DMS 273 treated with DMSO at 0.1 percent for 48 hours (cell line): ENCODE measurements at places on chromosomes 6 and 20.
A peak's percentile ranks its signal among the peaks of the same experiment; 100 is the strongest.

- no peak for DNase-seq
These were observed 1.4 kb downstream of the NCR2 start for GRCh38 chr6:41336824-41337223.

DNA sequence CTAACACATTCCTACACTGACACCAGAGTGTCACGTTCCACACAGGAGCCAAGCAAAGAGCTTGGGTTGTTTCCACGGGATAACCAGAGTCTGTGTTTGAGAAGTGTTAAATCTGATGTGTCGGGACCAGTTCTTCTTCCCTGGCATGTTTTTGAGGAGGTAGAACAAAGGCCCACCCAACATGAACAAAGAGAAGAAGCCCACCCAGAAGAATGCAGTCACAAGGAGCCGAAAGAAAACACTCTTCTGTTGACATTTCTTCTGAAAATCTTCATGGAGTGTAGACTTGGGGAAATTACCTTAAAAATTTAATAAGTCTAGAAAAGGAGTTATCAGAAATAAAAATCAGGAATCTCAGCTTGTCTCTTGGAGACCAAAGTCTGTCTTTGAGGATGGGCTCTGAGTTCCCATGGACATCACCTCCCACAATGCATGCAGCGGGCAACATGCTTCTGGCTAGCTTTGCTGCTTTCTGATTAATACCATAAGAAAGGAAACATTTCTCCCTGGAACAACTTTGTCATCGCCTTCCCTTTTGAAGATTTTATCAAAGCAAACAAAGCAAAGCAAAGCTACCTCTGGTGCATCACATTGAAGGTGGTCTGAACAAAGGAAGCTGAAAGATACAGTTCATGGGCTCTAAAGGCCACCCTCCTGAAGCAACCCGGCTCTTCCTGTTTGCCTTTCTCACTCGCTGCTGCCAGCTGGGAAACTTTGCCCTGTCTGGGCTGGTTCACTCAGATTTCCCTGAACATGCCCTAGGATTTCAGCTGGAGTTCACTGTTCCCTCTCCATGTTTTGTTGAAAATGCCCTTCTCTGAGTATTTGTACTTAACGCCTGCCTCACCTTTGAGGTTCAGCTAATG is 448.1 kb downstream of the KIF16B start:
- DNase-seq: no peak

DNA sequence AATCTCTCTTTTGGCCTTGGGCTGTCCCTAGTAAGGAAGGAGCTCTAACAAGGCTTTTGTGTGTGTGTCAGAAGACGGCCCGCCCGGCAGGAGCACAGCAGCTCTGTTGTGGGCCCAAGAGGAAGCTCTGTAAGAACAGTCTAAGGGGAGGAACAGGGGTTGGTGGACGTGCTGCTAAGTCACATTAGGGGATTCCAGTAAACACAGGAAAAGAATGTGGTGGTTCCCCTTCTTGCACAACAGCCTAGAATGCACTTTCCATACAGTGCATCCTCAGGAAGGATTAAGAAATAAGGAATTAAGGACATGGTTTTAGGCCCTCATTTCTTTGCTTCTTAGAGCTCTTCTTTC is 114.5 kb downstream of the RNF144B start:
- no peak for DNase-seq

DNA sequence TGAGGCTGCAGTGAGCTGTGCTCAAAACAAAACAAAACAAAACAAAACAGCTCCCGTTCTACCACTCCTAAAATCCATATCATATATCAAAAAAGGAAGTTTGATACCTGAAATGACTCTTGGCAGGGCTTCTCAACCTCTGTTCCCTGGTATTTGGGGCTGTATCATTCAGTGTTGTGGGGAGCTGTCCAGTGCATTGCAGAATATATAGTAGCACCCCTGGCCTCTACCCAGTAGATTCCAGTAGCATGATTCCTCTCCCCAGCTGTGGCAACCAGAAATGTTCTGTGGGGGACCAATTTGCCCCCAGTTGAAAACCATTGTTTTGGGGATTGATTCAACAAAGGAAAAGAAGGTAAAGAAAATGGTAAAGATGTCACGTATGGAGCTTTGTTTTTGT is 238.9 kb downstream of the PRL start:
- DNase-seq: no peak

DNA sequence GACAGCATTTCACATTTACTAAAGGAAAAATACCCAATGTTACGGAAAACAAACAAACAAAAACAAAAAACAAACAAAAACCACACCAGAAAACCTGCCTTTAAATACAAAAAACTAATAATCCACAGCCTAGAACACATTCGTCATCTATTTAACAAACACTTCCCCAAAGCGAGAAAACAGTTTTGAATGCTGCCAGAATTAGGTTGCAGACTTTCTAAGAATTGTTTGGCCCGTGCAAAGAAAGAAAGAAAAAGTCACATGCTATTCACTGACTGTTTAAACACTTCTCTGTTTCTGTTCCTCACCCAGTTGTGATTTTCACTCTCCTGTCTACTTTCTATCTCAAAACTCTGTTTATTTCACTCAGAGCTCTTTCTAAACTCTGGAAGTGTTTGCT is 52.5 kb downstream of the BCAS1 start:
- no peak for DNase-seq

DNA sequence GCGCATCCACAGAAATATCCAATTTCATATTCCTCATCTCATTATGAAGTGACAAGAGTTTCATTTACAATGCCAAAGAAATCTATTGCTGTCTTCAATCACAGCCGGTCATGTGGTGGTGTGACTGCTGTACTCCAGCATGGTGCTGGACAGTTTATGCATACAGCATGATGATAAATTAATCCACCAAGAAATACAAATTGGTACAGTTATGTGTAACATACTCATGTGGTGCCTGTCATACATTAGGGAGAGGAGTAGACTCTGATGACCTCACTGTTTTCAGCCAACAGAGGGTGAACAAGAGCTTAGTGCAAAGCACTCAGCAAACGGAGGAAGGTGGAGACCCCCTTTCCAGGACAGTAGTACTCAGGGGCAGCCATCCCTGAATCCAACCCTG is 178.4 kb upstream of the SYNDIG1 start:
- DNase-seq: no peak

DNA sequence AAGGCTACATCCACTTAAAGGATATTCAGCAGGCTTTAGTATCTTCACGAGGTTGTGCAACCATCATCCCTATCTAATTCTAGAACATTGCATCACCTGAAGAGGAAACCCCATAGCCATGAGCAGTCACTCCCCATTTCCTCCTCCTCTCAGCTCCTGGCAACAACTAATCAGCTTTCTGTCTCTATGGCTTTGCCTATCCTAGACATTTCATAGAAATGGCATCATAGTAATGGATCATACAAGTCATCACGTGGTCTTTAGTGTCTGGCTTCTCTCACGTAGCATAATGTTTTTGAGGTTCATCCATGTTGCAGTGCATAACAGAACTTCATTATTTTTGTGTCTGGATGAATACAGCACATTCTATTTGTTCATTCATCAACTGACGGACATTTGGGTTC is 20.5 kb downstream of the SNAI1 start:
- no peak for DNase-seq

- peak; percentile 83 for DNase-seq
These were observed 36.1 kb downstream of the CAP2 start for GRCh38 chr6:17429383-17430061.

DNA sequence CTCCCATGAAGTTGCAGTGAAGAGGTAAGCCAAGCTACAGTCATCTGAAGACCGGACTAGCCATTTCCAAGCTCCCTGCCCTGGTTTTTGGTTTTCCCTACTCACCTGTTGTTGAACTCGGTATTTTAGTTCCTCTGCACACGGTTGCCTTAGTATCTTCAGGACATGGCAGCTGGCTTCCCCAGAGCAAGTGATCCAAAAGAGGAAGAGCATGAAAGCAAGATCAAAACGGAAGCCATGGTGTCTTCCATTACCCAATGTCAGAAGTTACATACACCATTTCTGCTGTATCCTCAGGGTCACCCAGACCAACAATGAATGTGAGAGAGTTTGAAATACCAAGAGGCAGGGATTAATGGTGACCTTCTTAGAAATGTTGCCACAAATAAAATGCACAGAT is 276.6 kb upstream of the CNR1 start:
- no peak for DNase-seq

GRCh38 chr6:110307368-110307767 is 50.8 kb downstream of the METTL24 start:
- DNase-seq: no peak

DNA sequence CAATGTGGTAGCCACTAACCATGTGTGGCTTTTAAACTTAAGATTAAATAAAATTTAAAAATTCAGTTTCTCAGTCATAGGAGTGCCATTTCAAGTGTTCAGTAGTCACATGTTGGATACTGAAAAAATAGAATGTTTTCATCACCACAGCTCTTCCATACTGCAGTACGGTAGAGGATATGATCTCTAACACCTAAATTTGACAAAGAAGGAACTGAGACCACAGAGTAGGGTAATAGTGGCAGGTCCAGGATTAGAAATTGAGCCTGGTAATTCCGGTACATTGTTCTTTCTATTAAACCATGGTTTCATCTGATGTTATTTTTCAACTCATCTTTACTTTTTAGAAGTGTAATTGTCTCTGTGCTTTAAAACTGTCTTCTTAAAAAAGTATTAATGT is 104.0 kb downstream of the CD2AP start:
- no peak for DNase-seq

- DNase-seq: no peak
These were observed 18.9 kb downstream of the PKIG start for GRCh38 chr20:44601236-44601671.

GRCh38 chr20:8234580-8234979 is 102.5 kb downstream of the PLCB1 start:
- no peak for DNase-seq

- no peak for DNase-seq
These were observed 9.0 kb downstream of the LRP11 start for GRCh38 chr6:149855040-149855654.

DNA sequence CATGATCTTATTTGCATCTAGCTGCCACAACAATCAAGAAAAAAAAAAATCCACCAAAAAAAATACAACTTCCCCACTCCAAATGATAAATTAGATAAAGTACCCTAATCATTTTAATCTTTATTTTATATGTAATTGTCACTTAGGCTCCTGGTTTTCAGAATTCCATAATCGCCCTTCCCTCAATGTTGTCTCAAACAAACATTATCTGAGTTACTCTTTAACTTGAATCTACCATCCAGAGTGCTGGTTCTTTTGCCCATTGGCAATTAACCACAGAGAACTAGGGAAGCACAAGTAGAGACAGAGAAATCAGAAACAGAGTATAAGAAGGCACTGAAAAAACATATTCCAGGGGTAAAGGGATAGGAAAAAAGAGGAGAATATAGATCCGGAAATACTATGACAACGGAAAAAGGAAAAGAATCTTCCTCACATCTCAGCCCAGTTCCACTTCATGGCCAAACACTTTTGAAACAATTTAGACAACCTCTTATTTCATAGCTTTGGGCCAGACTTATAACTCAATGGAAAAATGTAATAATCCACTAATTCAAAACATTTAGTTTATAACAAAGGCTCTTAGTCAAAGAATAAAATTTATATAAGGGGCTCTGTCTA is 861 bp upstream of the NHSL1 start:
- DNase-seq: no peak

DNA sequence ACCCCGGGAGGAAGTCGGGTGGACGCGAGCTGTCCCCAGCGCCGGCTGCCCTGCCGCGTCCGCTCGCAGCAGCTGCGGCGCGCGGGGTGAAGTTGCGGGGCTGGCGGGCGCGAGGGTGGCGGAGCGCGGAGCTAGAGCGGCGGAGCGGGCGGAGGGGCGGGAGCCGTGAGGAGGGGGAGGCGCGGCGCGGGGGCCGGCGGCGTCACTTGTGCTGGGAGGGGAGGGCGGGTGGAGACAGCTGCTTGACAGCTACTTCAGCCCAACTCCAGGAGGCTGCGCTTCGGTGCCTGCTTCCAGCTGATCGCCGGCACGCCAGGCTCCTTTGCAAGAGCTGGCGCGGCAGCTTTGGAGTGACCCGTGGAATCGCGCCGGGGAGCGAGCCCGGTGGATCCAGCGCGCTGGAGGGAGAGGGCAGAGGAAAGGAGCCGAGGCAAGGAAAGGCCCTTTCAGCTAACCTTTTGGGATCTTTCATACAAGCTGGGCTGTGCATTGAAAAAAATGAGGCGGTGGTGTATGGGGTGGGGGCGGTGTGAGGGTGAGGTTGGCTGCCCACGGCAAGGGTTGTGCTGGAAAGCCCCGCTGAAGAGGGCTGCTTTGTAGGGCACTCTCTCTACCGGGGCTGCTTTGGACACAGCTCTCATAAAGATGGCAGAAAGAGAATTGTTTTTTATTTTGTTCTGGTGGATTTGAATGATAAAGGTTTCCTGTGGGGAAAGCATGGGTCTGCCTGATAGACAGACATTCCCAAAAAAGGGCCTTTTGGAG is 24.6 kb downstream of the RIPOR2 start:
- DNase-seq: no peak
